AG04450 (cell line): ENCODE measurements at places on chromosomes 2 and 18. TPM values are rescaled to one million over a fixed set of nuclear protein-coding genes. Genes with fewer than 3 reads are reported as not detected.

Gene SMARCAL1
- polyA plus RNA-seq = 27.1 and 28.6 TPM in 2 replicates

Gene GPC1
- polyA plus RNA-seq = 46.8 and 72.0 TPM in 2 replicates

DNA sequence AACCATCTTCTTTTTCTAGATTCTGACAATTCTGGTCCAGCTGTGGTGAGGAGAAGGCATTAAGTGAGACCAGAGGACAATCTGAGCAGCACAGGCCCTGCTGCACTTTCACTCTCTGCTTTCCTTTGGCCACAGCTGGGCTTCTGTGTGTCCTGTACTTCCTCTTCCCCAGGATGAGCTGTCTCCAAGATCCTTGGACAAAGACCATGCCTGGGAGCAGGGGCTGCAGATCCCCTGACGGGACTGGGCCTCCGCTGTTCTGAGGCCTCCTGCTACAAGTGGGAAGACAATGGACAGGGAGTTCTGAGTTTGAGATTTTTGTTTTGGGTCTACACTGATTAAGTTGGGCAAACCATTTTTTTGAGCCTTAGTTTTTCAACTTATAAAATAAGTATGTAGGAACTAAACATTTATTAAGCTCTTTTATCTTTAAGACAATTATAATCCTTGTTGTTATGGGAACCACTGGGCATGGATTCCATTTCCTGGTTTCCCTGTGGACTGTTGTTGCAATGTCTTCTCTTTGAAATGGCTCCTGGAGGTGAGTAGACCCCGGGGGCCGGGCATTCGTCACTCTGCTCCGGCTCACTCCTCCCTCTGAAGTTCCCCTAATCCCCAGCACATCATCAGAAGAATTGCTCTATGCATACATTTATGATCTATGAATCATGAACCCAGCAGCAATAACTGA is 266.6 kb downstream of the ACTR3 start:
- no peak for DNase-seq

DNA sequence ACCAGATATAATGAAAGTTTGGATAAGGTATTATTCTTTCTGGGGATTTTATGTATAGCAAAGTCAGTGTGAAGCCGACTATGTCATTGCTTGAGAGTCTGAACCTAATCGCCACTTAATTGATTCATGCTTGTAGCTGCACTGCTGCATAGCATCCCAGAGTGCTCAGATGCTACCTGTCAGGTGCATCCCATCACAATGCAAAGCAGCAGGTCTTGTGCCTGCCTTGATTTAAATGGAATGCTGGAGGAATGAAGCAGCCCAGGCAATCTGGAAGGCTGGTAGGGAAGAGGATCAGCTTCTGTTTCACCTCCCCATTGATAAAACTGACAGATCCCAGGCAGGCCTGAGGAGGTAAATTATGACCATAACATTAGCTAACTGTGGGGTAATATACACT is 40.4 kb upstream of the ATIC start:
- no peak for DNase-seq

Gene C2orf74
- polyA plus RNA-seq = 15.3 and 21.7 TPM in 2 replicates

- DNase-seq = no peak
Observed at GRCh38 chr2:121825003-121825950, 69.8 kb downstream of the TSN start.

Gene GRB14
- polyA plus RNA-seq = not detected in 2 replicates

DNA sequence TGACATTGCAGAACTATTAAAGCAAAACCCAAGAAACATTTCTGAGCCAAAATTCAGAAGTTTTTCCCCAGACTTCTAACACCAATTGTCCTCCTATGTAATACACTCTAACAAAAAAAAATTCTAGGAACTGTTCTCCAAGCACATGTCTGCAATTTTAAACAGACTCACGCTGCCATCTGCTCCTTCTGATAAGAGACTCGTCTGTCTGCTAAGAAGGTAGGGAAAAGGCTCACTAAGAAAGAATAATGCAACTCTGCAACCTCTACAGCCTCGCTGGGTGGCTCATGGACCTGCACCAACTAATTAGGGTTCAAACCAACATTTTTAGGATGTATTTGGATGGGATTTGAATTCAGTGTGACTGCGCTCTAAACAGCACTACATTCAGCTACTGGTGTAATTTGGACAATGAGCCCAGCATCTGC is 366.5 kb downstream of the DSC3 start:
- no peak for DNase-seq

GRCh38 chr2:137644731-137645130 is 319.5 kb upstream of the HNMT start:
- no peak for DNase-seq

DNA sequence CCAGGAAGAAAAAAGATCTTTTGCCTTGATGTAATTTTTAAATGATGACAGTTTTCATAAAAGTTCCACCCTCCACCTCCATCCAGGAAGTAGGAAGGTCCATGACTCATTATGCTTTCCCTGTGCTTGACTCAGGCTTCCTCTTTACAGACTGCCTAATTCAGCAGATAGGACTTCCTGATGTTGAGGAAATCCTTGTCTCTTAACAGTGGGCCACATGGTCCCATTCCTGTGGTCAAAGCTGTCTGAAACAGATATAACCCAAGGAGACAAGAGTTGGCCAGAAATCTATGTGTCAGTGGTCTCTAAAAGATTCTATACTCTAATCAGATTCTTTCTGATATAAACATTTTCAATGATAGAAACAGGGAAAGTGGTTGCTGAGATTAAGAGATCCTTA is 119.1 kb downstream of the BAZ2B start:
- DNase-seq = peak; percentile 55

- no peak for DNase-seq
Observed at GRCh38 chr2:95695613-95696012, 103.8 kb downstream of the TRIM43 start.

DNA sequence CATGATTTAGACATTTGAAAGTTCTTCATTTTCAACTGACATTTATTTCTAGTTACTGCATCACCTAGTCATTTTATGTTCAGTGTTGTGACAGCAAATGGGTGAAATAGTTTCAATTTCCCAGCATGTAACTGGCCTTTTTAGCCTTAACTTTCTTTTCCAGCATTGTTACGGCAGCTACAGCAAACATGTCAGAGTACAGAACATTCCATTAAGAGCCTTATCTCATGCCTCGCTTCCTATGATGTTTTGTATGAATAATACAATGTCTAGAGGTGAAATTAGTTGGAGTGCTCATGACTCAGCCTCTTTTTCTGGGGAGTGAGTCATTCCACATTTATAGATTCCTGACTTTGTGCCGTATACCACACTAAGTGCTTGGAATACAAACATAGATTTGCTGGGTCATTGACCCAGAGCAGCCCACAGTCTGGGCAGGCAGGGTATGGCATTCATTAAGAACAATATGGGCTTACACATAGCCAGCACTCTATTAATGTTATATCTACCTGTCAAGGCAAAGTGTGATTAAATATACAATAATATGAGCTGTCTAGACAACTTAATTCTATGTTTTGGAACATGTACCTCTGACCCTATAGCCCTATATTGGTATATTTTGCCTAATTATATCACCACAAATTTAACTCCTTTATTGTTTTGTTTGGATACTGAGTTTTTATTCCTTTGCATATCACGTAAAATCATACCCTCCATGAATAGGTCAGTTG is 72.2 kb downstream of the MAP2 start:
- DNase-seq = peak; percentile 88

Gene TMEM247
- not detected in 2 replicates for polyA plus RNA-seq
